ENCODE measurements at places on chromosomes 11 and 22.

- H3K27ac ChIP-seq: peak overlapping the region; percentile 93
- peaks cover 67% of the 10 kb centered on the region for H3K4me1 ChIP-seq
- no peaks in the 10 kb centered on the region for H3K36me3 ChIP-seq
- DNase-seq: peak; percentile 4
- peak overlapping the region; percentile 90 for H3K4me3 ChIP-seq
- H3K27me3 ChIP-seq: no peaks in the 10 kb centered on the region
Measured at GRCh38 chr22:40180403-40180802, 2.7 kb downstream of the TNRC6B start.

DNA sequence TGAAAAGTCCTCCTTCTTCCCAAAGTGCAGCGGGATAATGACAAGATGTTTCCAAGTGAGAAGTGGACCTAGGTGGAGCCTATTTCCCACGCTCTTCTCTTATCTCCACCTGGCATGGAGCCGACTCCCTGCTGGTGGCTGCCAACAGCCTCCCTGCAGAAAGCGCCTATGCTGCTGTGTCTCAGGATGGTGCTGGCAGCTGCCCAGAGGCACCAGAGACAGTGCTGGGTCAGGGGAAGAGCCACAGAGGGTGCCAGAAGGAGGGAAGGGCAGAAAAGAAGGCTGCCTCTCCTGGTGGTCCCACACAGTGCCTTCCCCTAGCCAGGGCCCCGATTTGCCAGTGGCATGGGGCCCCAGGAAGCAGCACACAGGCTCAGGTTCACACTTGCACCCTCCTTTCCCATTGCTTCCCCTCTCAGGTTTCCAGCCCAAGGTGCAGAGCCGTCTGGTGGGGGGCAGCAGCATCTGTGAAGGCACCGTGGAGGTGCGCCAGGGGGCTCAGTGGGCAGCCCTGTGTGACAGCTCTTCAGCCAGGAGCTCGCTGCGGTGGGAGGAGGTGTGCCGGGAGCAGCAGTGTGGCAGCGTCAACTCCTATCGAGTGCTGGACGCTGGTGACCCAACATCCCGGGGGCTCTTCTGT, 19.0 kb downstream of the CD5 start:
- peaks cover 5% of the 10 kb centered on the region for H3K27me3 ChIP-seq
- no peak for DNase-seq
- H3K27ac ChIP-seq: no peak overlapping the region
- no peak overlapping the region for H3K4me3 ChIP-seq

GRCh38 chr11:30206249-30206996, 24.4 kb upstream of the FSHB start:
- no peak overlapping the region for H3K27ac ChIP-seq
- no peaks in the 10 kb centered on the region for H3K36me3 ChIP-seq
- H3K27me3 ChIP-seq: peaks cover 8% of the 10 kb centered on the region
- H3K4me1 ChIP-seq: no peaks in the 10 kb centered on the region
- no peak overlapping the region for H3K4me3 ChIP-seq

- H3K27ac ChIP-seq: no peak overlapping the region
- H3K4me3 ChIP-seq: no peak overlapping the region
- no peaks in the 10 kb centered on the region for H3K36me3 ChIP-seq
- no peaks in the 10 kb centered on the region for H3K27me3 ChIP-seq
Measured at GRCh38 chr22:17412232-17412631, 43.0 kb downstream of the CECR2 start.

DNA sequence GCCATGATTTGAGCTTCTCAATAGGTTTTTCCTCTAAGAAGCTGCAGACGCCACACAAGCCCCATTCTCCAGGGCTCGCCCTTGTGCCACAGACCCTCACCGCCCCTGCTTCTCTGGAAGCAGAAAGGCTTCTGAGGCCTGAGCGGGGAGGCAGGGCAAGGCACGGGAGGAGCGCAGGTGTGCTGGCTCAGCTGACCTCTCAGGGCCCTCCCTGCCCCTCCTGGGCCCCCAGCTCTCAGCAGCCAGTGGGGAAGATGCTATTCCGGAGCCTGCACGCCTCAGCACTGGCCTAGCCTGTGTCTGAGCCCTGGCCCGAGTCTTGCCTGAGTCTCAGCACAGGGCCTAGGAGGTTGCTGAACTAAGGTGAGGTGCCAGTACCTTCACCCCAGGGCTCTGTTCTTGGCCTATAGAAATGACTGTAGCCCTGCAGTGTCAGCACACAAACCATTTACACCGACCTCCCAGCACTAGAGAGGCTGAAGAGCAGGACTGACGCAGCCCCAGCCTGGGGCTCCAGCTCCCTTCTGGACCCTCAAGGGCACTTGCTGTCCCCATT, 47.1 kb upstream of the LMO1 start:
- no peak overlapping the region for H3K27ac ChIP-seq
- no peaks in the 10 kb centered on the region for H3K4me1 ChIP-seq
- H3K27me3 ChIP-seq: peaks cover 11% of the 10 kb centered on the region

- DNase-seq: no peak
Measured at GRCh38 chr22:44925465-44926123, 84.2 kb downstream of the PHF21B start.

GRCh38 chr11:134046681-134047449, 22.0 kb upstream of the JAM3 start:
- no peak overlapping the region for H3K27ac ChIP-seq
- H3K4me3 ChIP-seq: no peak overlapping the region
- no peak for DNase-seq
- H3K36me3 ChIP-seq: no peaks in the 10 kb centered on the region
- peaks cover 31% of the 10 kb centered on the region for H3K4me1 ChIP-seq

DNA sequence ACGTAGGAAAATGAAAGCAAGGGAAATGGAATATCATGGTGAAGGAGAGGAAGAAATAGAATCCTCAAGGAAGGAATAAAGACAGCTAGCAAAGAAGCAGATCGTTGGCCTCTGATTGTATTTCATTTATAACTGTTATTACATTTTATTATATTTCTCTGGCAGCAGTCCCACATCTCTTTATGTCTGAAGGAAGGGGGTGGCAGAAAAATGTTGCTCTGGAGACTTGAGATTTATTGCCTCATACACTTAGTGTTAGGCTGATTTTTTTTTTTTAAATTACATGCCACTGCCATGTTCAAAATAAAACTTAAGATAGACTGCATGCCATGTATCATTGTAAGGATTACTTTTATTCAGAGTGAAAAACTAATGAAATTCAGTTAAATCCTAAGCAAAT, 971.7 kb upstream of the CHORDC1 start:
- no peaks in the 10 kb centered on the region for H3K27me3 ChIP-seq
- peaks cover 2% of the 10 kb centered on the region for H3K36me3 ChIP-seq
- no peak for DNase-seq
- peaks cover 16% of the 10 kb centered on the region for H3K4me1 ChIP-seq
- H3K4me3 ChIP-seq: no peak overlapping the region
- no peak overlapping the region for H3K27ac ChIP-seq

DNA sequence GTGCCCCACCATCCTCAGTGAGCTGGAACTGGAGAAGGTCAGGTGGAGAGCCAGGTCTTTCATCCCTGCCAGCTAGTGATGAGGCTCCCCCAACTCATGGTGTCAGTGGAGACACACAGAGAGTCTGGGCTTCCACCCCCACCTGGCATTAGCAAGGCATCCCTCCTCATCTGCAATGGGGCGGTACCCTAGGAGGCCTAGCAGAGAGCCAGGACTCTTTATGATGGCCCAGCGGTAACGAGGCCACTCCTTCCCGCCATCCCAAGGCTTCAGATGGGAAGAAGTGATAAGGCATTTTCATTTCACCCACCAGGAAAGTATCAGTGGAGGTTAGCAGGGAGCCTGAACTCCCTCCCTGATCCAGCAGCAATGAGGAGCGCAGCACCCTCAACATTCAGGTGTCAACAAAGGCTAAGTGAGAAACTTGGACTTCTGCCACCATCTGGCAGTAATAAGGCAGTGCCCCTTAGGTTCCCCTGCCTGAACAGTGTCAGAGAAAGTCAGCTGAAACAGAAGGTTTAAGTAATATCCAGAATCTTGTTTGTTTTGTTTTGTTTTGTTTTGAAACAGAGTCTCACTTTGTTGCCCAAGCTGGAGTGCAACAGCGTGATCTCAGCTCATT, 40.5 kb upstream of the FBLN1 start:
- no peaks in the 10 kb centered on the region for H3K27me3 ChIP-seq
- no peaks in the 10 kb centered on the region for H3K36me3 ChIP-seq
- H3K27ac ChIP-seq: no peak overlapping the region
- peaks cover 14% of the 10 kb centered on the region for H3K4me1 ChIP-seq
- H3K4me3 ChIP-seq: no peak overlapping the region

DNA sequence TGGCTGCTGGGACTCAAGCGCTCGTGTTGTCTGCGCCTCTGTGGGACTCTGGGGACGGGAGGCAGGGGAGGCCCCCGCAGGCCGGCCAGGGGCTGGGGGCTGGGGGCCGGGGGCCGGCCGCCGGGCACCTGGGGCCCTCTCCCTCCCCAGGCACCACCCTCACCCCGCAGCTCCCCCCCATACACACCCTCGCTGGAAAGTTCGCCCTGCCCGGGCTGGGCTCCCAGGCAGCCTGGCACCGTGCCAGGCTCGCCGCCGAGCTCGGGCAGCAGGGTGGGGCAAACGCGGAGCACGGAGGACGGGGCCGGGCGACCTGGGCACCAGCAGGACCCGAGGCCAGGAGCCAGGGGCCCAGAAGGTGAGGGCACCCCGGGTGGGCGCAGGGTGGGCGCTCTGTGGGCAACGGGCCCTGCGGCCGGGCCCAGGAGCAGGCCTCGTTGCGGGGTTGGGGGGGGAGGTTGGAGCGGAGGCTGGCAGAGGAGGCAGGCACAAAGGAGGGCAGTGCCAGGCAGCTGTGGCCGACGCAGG, 76.7 kb upstream of the WNT7B start:
- H3K36me3 ChIP-seq: no peaks in the 10 kb centered on the region
- DNase-seq: no peak

- no peaks in the 10 kb centered on the region for H3K27me3 ChIP-seq
- peaks cover 75% of the 10 kb centered on the region for H3K4me1 ChIP-seq
- no peak for DNase-seq
- no peaks in the 10 kb centered on the region for H3K36me3 ChIP-seq
Measured at GRCh38 chr22:19877626-19878339, 23.1 kb upstream of the GNB1L start.

GRCh38 chr11:61702701-61703312, 22.6 kb downstream of the DAGLA start:
- H3K27me3 ChIP-seq: no peaks in the 10 kb centered on the region
- no peak overlapping the region for H3K4me3 ChIP-seq
- no peak overlapping the region for H3K27ac ChIP-seq
- peaks cover 23% of the 10 kb centered on the region for H3K4me1 ChIP-seq

DNA sequence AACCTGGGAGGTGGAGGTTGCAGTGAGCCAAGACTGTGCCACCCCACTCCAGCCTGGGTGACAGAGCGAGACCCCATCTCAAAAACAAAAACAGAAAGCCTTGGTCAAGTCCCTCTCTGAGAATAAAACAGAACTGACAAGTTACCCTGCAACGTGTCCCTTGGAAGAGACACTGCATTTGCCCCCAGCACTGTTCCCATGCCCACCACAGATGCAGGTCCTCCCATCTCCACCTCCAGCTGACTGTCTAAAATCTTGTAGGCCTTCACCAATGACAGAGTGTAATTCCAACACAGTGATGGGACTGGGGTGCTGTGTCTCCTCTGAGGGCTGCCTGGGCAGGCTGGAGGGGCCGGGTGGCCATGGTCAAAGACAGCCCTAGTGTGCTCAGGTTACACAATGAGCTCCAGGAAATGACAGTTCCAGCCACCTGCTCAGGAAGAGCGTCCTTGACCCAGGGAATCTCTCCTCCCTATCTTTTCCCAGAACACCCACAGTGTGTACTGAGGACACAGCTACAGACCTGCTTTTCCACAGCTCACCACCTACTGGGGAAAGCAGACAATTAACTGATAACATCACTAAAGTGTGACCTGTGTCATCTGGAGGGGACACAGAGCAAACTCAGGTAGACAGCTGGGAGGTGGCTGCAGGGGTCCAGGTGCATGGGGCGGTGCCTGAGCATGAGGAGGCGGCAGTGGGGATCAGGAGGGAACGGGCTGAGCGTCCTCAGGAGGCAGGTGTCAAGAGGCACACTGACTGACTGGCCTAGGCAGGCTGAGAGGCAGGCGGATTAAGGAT, 56.4 kb downstream of the ARFGAP3 start:
- no peaks in the 10 kb centered on the region for H3K27me3 ChIP-seq
- H3K4me3 ChIP-seq: no peak overlapping the region
- H3K27ac ChIP-seq: no peak overlapping the region
- peaks cover 9% of the 10 kb centered on the region for H3K4me1 ChIP-seq

- H3K4me3 ChIP-seq: peak overlapping the region; percentile 70
- no peaks in the 10 kb centered on the region for H3K36me3 ChIP-seq
- peak; percentile 92 for DNase-seq
- peaks cover 60% of the 10 kb centered on the region for H3K27me3 ChIP-seq
Measured at GRCh38 chr11:133082841-133083488, 449.3 kb downstream of the OPCML start.

GRCh38 chr11:35511666-35512065, 13.8 kb downstream of the PAMR1 start:
- no peak overlapping the region for H3K27ac ChIP-seq
- no peak for DNase-seq
- H3K4me3 ChIP-seq: no peak overlapping the region
- peaks cover 19% of the 10 kb centered on the region for H3K4me1 ChIP-seq
- peaks cover 3% of the 10 kb centered on the region for H3K27me3 ChIP-seq

GRCh38 chr22:17074648-17075002, 10.2 kb upstream of the IL17RA start:
- DNase-seq: no peak
- H3K27me3 ChIP-seq: peaks cover 36% of the 10 kb centered on the region
- no peaks in the 10 kb centered on the region for H3K4me1 ChIP-seq
- no peaks in the 10 kb centered on the region for H3K36me3 ChIP-seq
- no peak overlapping the region for H3K4me3 ChIP-seq

DNA sequence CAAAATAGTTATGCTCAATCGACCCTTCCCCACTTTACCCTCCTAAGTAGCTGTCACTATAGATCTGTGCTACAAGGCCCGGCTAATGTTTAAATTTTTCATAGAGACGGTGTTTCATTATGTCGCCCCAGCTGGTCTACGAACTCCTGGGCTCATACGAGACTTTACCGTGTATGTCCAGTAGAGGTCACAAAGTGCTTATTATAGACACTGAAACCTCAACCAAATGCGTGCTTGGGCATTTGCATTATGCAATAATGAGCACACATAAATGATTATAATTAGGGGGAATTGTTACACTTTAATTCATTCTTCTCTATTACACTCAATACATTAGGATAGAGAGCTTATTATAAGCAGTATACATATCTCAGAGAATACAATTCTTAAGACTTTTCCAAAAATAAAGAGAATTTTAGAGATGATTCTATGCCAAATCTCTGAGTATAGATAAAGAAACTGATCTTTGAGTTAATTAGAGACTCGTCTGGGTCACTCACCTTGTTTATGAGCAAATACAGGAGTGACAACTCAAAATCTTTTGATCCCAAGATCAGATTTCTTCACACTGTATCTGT, 12.5 kb upstream of the MRPL16 start:
- H3K36me3 ChIP-seq: no peaks in the 10 kb centered on the region

DNA sequence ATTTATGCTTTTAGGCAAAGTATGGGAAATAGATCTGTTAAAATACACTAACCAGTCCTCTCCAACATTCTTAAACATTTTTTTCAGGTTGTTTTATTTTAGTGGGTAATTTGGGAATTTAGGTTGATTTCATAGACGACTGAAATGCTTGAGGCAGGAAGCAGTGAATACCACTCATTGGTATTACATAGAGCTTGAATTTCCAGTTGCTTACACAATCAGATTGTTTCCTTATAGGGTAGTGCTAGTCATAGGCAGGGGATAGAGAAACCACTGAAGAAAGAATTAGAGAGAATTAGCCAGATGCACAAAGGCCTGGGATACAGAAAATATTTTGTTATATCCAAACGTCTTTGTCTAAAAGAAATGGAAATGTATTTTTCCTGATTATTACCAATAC, 23.9 kb upstream of the LYVE1 start:
- no peaks in the 10 kb centered on the region for H3K27me3 ChIP-seq
- H3K36me3 ChIP-seq: peaks cover 5% of the 10 kb centered on the region
- H3K27ac ChIP-seq: peak overlapping the region; percentile 86
- DNase-seq: no peak
- H3K4me1 ChIP-seq: peaks cover 44% of the 10 kb centered on the region

Measured in osteocyte (in vitro differentiated cells).